ENCODE measurements at places on chromosomes 11 and 22. TPM values are rescaled to one million over a fixed set of nuclear protein-coding genes. Genes with fewer than 3 reads are reported as not detected.

The OR8B2 gene
- total RNA-seq, result not detected

The GRIK4 gene
- not detected for total RNA-seq

The CASP4 gene
- total RNA-seq, result 4.4 TPM

The TST gene
- 59.7 TPM for total RNA-seq

The ANO1 gene
- total RNA-seq, result 2.7 TPM

The CYB5R2 gene
- 4.4 TPM for total RNA-seq

The DEUP1 gene
- not detected for total RNA-seq

The CD6 gene
- total RNA-seq, result not detected

The SLC22A12 gene
- total RNA-seq, result not detected

The PHF21B gene
- 0.61 TPM for total RNA-seq

The DDX25 gene
- not detected for total RNA-seq

The SLC6A5 gene
- not detected for total RNA-seq

The P4HA3 gene
- total RNA-seq, result 51.3 TPM

The EFCAB6 gene
- total RNA-seq, result 0.45 TPM

The OR4P4 gene
- not detected for total RNA-seq

The ADM2 gene
- total RNA-seq, result 0.64 TPM

The CASP5 gene
- total RNA-seq, result not detected

The IL18 gene
- 107 TPM for total RNA-seq

The TMEM126B gene
- total RNA-seq, result 60.0 TPM

The WBP2NL gene
- 0.30 TPM for total RNA-seq

The CHST1 gene
- total RNA-seq, result 2.3 TPM

The POLA2 gene
- total RNA-seq, result 13.7 TPM

The PHRF1 gene
- 29.5 TPM for total RNA-seq

The ALDH3B1 gene
- total RNA-seq, result 124 TPM

The UPK3A gene
- total RNA-seq, result not detected

The SLC22A6 gene
- not detected for total RNA-seq

The RASSF10 gene
- total RNA-seq, result 2.5 TPM

The OR51B5 gene
- total RNA-seq, result 0.10 TPM

The SCN3B gene
- 0.13 TPM for total RNA-seq

The SDHAF2 gene
- 44.8 TPM for total RNA-seq

The OR6A2 gene
- total RNA-seq, result not detected

The FZD4 gene
- 1.3 TPM for total RNA-seq

The TIMP3 gene
- 1.1 TPM for total RNA-seq

The PTH gene
- total RNA-seq, result not detected

The KCNK4 gene
- not detected for total RNA-seq

The RNF215 gene
- 24.8 TPM for total RNA-seq

The P2RY2 gene
- total RNA-seq, result 13.1 TPM

The HPS5 gene
- 13.8 TPM for total RNA-seq

The OR8D4 gene
- total RNA-seq, result not detected

The PIK3IP1 gene
- total RNA-seq, result 0.82 TPM

The FIBIN gene
- total RNA-seq, result not detected

The VSIG2 gene
- not detected for total RNA-seq

The ACR gene
- total RNA-seq, result 0.11 TPM

The BTBD18 gene
- total RNA-seq, result not detected

The RFPL1 gene
- not detected for total RNA-seq

The CNGA4 gene
- total RNA-seq, result 0.07 TPM

The FREY1 gene
- 0.96 TPM for total RNA-seq

The MICAL3 gene
- total RNA-seq, result 27.2 TPM

The CCDC87 gene
- total RNA-seq, result 0.21 TPM

The SPTBN2 gene
- total RNA-seq, result 10.3 TPM
